ENCODE measurements at places on chromosomes 7 and 10. TPM values are rescaled to one million over a fixed set of nuclear protein-coding genes. Genes with fewer than 3 reads are reported as not detected.

DNA sequence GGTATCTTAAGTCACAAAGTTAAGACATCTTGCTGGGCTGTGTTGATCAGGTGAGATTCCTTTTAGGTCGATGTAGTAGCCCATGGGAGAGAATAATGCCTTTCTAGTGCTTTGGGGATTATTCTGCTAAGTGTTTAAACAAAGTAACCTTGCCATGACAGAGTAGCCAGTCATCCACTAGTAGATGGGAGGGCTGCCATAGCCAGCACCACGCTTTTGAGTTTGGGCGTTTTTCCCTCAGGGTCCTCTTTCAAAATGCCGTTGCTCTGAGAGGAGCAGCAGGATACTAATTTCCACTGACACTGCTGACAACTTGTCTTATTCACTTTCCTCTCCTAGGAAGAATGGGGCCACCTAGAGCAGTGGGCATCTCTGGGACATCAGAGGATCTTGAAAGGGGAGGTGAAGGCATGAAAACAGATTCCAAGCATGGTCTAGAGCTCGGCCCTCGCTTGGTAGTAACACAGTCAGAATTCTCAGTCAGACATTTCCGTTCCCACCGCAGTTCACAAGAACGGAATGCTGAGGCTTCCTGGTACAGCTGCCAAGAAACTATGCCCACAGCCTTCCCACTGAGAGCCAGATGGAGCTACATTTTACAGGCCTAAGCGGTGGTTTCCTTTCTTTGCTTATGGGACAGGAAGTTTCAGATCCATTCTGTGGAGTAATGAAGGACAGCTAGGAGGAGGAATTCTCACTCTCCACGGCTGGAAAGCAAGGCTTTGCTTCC, 15.3 kb upstream of the RSU1 start:
- DNase-seq: peak; percentile 37
- no peak overlapping the region for H3K4me3 ChIP-seq
- H3K36me3 ChIP-seq: no peaks in the 10 kb centered on the region
- peaks cover 6% of the 10 kb centered on the region for H3K4me1 ChIP-seq
- H3K27me3 ChIP-seq: no peaks in the 10 kb centered on the region

- peaks cover 3% of the 10 kb centered on the region for H3K4me1 ChIP-seq
- no peak overlapping the region for H3K4me3 ChIP-seq
- no peaks in the 10 kb centered on the region for H3K27me3 ChIP-seq
- H3K36me3 ChIP-seq: no peaks in the 10 kb centered on the region
- DNase-seq: peak; percentile 38
- H3K27ac ChIP-seq: no peak overlapping the region
Observed at GRCh38 chr10:31129271-31129670, 97.6 kb upstream of the ZNF438 start.

GRCh38 chr10:127090138-127090537, 106.3 kb downstream of the INSYN2A start:
- H3K27me3 ChIP-seq: no peaks in the 10 kb centered on the region
- no peaks in the 10 kb centered on the region for H3K4me1 ChIP-seq
- no peak for DNase-seq

DNA sequence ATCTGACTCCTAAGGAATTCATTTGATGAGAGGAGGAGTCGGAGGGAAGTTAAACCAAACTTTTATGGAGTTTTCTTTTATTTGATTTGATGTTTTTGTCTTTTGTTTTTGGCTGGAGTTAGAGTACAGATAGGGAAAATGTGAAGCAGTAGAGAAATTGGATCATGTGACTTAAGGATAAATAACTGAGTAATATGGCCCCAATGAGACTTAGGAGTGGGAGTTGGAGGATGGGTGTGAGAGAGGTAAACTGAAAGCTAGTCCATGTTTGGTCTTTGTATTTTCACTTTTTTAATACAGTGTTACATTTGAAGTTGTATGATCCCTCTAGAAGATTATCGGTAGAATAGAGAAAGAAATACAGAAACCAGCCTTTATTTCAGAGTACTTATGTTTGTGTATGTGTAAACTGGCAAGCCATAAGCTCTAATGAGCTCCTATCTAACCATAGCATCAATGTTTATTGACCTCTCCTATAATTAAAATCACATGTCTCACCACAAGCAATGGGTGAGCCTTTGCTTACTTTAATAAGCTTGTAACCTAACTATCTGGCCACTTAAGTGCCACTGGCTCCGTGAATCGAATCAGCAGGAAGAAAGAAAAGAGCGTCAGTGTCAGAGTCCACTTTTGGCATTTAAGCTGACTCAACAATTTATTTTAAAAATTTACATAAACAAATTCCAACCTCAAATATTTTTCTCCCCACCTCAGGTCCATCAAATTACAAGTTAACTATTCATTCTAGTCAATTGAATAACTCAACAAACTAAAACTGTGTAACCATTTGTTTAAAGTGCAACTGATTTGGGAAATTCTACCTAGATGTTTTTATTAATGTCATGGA, 113.8 kb downstream of the EPDR1 start:
- H3K27me3 ChIP-seq: no peaks in the 10 kb centered on the region
- H3K27ac ChIP-seq: no peak overlapping the region
- no peak overlapping the region for H3K4me3 ChIP-seq
- no peak for DNase-seq
- H3K4me1 ChIP-seq: no peaks in the 10 kb centered on the region
- no peaks in the 10 kb centered on the region for H3K36me3 ChIP-seq

DNA sequence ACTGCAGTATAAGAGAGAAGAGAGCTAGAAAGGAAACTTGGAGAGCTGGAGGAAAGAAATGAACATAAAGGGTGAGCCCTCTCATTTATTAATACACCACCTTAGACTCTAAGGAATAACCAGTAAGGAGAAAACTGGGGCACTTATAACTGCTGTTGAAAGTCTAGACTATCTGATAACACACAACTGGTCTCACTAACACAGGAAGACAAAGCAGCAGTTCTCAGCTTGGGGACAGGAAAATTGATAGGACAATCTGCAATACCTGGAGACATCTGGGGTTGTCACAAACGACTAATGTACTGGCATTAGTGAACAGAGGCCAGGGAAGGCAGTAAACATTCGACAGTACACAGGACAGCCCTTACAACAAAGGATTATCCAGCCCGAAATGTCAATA, 6.8 kb downstream of the ELMO1 start:
- no peaks in the 10 kb centered on the region for H3K27me3 ChIP-seq
- no peak for DNase-seq
- H3K4me3 ChIP-seq: no peak overlapping the region
- H3K36me3 ChIP-seq: peaks cover 4% of the 10 kb centered on the region

The HOXA1 gene
- polyA plus RNA-seq: 0.33 TPM

DNA sequence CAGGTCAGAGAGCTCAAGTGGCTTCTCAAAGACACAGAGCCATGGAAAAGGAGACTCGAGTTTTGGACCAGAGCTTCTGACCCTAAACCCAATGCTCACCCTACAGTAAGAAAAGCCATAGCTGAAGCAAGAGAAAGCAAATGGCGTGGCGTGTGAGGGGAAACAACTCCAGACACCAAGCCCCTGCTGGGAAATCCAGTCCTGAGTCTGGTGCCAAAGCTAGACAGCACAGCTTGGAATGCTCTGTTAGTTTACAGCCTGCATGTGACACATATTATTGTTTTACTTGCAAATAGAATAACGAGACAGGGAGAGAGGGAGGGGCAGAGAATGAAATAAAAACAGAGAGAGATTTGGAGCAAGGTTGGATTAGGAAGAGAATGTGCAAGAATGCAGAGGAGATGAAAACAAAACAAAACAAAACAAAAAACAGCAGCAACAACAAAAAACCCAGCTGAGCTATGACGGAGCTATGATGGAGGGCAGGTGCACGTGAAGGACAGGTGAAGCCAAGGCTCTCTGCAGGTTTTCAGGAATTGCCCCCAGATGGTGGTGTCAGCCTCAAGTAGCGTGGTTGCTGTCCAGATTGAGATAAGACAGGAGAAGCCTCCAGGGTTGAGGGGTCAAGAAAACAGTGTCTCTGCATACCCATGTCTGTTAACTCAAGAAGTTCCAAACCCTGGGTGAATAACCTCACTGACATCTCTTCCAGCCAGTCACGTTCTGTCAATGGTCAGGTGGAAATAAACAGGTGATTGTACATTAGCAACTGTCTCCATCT, 69.7 kb upstream of the LRRC18 start:
- no peaks in the 10 kb centered on the region for H3K36me3 ChIP-seq
- no peaks in the 10 kb centered on the region for H3K27me3 ChIP-seq
- H3K4me1 ChIP-seq: peaks cover 36% of the 10 kb centered on the region
- H3K4me3 ChIP-seq: no peak overlapping the region
- peak overlapping the region; percentile 37 for H3K27ac ChIP-seq

GRCh38 chr10:8800426-8800825, 745.9 kb downstream of the GATA3 start:
- no peaks in the 10 kb centered on the region for H3K36me3 ChIP-seq
- H3K27me3 ChIP-seq: no peaks in the 10 kb centered on the region
- no peaks in the 10 kb centered on the region for H3K4me1 ChIP-seq
- no peak overlapping the region for H3K4me3 ChIP-seq
